ENCODE measurements at places on chromosomes 12 and 14. TPM values are rescaled to one million over a fixed set of nuclear protein-coding genes. Genes with fewer than 3 reads are reported as not detected.

Gene HEBP1
- 19.3 TPM for total RNA-seq

Gene CDKN1B
- 25.9 TPM for total RNA-seq

Gene KRT6B
- not detected for total RNA-seq

Gene PLD4
- 0.15 TPM for total RNA-seq

Gene KLRC1
- total RNA-seq: not detected

Gene PLEK2
- total RNA-seq: 9.1 TPM

Gene NTF3
- total RNA-seq: not detected

Gene NR4A1
- total RNA-seq: 2.0 TPM

Gene OLR1
- 0.74 TPM for total RNA-seq

DNA sequence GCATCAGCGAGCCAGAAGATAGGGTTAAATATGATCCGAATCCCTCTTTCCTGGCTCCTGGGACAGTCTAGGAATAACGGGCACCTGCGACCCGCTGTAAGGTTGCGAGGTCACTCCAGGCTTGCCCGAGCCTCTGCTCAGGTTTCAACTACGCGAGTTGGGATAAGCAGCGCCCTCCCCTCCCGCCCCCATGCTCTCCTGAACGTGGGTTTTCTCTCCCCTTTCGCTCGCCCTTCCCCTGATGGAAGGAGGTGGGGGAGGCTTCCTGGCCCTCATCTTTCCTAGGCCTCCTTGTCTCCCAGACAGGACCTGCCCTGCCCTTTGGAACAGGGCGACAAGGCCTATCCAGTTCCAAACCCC, 753 bp upstream of the ATP5MC2 start:
- DNase-seq: no peak

DNA sequence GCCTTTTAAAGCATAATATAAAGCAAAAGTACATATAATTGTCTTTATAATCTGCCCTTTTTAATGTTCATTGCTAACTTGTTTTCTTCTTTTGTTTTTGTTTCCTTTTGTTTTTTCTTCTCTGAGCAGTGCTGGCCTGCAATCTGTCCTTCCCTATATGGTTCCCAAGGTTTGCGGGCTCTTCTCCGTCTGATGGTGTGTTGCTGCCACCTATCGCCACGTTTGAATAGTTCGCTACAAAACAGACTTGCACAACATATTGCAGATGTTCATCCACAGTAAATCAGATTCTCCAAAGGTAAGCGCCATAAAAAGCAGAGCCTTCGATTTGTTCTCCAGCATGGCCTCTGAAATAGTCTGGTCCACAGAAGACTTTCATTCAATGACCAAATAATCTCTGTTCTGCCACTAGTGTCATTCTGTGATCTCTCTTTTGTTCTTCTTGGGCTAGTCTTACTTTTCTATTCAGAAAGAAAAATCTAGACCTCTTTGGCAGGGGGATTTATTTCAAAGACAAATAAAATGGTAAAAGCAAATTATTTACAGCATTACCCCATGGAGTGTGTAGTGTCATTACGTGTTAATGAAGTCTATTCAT, 33.5 kb downstream of the C12orf50 start:
- DNase-seq: peak; percentile 54

- no peak for DNase-seq
These were observed 10.3 kb downstream of the RBM23 start for GRCh38 chr14:22908601-22909000.

DNA sequence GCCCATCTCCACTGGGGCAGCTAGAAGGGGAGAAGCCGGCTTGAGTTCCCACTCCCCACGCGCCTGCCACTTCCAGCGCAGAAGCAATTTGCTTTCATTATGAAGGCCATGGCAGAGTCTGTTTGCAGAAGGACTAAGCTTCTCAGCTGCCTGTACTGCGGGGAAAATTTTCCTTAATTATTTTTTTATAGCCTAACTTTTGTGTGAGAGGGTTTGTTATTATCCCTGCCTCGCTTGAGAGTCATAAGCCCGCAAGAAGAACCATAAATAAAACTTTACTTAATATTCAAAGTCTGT, 56.0 kb upstream of the DLK1 start:
- no peak for DNase-seq

All from Panc1 (cell line).